ENCODE measurements at places on chromosomes 13 and 19.

DNA sequence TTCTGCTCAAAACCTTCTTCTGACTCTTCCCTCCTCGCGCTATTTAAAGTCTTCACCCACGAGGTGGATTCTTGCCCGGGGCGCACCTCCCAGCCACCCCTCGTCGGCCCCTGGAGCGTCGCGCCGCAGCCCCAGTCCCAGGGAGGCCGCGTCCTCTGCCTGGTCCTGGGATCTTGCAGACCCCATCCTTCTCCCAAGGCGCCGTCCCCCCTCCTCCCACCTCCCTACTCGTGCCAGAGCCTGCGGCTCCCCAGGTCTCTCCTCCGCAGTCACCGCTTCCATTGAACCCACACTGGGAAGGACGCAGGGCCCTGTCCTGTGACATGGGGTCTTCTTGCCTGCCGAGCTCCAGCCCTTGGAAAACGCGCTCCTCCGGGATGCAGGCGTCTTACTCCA lies 486 bp downstream of the ZNF808 start:
- no peak for DNase-seq

DNA sequence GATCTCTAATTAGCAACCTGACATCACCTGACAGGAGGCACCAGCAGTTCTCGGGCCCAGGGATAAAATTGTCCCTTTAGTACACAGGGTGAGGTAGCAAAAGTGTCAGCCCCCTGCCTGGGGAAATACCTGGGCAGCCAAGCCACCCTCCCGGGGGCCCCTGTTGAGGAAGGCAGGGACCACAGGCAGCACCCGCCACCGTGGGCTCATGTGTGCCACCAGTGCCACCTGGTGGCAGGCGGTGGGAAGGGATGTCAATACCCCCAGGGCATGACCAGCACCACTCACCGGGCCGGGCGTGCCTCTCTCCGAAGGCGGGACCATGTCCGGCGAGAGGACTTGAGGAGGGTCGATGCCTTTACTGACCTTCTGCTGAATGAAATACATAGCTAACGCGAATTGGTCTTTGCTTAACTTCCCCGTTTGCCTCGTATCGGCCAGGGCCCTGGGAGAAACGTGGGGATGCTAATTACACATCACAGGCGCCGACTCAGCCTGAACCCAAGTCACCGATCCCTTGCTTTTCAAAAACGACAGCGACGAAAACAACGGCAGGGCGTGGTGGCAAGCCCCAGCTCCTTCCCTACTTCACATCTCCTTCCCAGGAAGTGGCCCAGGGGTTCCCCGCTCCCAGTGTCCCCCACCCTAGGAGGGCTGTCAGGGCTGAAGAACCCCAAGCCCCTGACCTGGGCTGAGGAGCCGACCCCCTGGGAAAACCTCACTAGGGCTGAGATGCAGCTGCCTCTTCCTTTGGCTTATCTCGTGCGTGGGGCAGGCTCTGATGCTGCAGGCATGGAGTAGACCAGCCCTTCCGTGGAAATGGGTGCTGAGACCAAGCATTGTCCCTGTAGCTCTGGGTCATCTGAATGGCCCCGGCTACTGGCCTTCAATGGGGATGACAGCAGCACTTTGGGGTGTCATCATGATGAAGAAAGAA lies 53.8 kb downstream of the EPS15L1 start:
- peak; percentile 28 for DNase-seq

DNA sequence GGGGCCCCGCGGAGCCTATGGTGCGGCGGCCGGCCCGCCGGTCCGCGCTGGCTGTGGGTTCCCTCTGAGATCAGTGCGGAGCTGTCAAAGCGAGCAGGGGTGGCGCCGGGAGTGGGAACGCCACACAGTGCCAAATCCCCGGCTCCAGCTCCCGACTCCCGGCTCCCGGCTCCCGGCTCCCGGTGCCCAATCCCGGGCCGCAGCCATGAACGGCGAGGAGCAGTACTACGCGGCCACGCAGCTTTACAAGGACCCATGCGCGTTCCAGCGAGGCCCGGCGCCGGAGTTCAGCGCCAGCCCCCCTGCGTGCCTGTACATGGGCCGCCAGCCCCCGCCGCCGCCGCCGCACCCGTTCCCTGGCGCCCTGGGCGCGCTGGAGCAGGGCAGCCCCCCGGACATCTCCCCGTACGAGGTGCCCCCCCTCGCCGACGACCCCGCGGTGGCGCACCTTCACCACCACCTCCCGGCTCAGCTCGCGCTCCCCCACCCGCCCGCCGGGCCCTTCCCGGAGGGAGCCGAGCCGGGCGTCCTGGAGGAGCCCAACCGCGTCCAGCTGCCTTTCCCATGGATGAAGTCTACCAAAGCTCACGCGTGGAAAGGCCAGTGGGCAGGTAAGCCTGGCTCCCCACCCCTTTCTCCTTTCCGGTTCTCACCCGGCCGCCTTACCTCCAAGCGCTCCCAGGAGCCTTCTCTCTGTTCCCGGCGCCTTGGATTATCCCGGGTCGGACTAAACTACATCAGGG lies at the start of gene PDX1:
Gene PDX1 (plus strand): TSS at position 67 of the 743 bp plus-strand sequence. CDS start 139 bp downstream, at position 206.
- no peak for DNase-seq

DNA sequence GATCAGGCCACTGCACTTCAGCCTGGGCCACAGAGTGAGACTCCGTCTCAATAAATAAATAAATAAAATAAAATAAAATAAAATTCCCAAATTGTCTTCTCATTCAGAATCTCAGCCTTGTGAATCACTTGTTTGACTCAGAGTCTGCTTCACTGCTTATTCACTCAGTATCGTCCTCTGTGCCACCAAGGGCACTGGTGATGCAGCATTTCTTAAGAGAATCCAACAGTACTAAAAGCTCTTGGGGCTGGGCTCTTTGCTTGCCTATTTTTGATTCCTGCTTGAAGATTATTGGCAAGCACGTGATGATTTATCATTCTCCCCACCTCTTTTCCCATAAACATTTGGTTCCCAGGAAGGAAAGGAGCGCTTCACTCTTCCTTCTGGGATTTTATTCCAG lies 54.8 kb upstream of the HMGB1 start:
- DNase-seq, result no peak

DNA sequence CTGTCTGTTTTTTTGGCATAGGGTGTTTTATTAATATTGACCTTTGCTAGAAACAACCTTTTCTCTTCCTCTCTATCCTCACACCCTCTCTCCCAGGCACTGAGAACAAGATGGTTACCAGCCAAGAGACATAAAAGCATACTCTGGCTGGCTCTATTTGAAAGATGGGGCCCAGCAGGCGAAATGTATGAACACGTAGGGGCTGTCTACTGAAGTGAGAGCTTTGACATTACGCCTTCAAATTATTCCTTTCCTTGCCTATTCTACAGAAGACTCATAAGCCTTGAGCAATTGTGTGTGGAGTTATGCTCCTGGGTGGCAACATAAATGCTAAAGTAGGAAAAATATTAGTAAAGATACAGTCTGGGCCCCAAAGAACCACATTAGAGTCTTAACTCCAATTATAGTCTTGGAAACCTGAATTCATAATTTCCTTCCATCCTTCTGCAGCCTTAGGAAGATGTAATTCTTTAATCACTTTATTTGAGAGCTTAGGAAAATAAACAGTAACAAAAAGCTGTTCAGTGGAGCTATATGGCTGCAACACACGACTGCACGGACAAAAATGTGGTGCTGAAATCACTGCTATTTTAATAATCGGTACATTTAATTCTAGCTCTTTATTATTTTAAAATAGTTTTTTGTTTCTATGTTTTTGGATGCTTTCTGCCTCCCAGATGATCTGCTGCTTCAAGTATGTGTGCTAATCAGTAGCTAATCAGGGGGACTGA lies 122.3 kb upstream of the RNF113B start:
- no peak for DNase-seq

GRCh38 chr13:66222926-66223325 lies 1007.2 kb downstream of the PCDH9 start:
- no peak for DNase-seq

DNA sequence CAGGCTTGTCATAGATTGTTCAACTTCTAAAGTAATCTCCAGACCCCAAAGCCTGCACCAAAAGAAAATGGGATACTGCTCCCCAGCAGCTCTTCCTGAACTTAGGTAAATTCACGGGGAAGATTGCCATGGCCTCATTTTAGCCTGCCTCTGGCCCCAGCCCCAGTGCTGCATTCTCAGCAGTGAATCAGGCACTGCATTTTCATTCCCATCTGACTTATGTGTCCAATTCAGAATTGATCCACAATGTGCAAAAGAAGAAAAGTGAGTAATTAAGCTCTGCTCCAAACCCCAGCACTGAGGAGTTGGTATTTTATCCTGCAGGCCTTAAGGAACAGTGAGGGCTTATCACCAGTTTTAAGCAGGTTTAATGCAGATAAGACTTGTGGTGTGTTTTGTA lies 176.4 kb downstream of the KCTD12 start:
- no peak for DNase-seq

DNA sequence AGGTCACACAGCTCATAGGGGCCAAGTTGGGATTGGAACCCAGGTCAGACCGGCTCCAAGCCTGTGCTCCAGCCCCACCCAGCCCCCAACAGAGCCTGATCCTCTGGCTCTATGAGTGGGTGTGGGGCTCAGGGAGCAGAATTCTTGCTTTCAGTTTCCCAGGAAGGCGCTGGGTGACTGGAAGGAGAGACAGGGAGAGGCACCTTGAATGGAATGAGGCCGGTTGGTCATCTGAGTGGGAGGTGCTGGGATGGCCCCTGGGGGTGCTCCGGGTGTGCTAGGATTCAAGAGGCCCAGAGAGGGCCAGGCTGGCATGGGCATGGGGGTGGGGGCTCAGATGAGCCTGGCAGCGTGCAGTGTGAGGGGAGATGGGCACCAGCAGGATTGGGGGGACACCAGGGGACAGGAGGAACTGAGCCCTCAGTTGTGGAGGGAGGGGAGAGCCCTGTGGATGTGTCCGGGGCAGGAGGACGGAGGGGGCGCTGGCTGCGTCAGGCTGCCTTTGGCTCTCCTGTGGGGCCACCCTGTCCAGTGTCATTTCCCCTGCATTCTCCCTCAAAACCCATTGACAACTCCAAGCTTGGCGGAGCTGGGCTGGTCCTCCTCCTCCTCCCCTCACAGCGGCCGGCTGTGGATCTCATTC lies 31.2 kb upstream of the ANKRD10 start:
- DNase-seq, result no peak

GRCh38 chr13:84417416-84417815 lies 535.1 kb upstream of the SLITRK1 start:
- no peak for DNase-seq
